ENCODE measurements at places on chromosomes 2 and 18. TPM values are rescaled to one million over a fixed set of nuclear protein-coding genes. Genes with fewer than 3 reads are reported as not detected.

- no peak overlapping the region for H3K27ac ChIP-seq
- H3K36me3 ChIP-seq = no peaks in the 10 kb centered on the region
- no peaks in the 10 kb centered on the region for H3K27me3 ChIP-seq
- no peak for DNase-seq
- no peak overlapping the region for H3K4me3 ChIP-seq
Observed at GRCh38 chr18:25229920-25230319, 122.0 kb downstream of the ZNF521 start.

DNA sequence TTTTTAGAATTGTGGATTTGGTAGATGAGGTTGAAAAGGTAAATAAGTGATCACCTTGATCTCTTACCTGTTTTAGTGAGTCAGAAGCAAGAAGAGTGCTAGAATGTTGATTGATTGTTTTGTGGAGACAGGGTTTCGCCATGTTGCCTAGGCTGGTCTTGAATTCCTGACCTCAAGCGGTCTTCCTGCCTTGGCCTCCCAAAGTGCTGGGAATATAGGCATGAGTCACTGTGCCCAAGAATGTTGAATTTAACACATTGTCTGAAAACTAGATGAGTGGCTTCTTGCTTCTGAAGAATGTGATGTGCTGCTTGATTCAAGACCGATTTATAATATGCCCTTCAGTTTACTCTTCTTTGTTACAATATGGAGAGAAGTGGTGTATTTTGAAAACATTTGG is 121.3 kb downstream of the FMNL2 start:
- no peaks in the 10 kb centered on the region for H3K4me1 ChIP-seq
- DNase-seq = no peak
- no peaks in the 10 kb centered on the region for H3K27me3 ChIP-seq
- no peaks in the 10 kb centered on the region for H3K36me3 ChIP-seq

- H3K27me3 ChIP-seq = no peaks in the 10 kb centered on the region
- H3K4me1 ChIP-seq = no peaks in the 10 kb centered on the region
- H3K4me3 ChIP-seq = no peak overlapping the region
Observed at GRCh38 chr2:158773121-158773520, 22.0 kb upstream of the DAPL1 start.

GRCh38 chr2:25368660-25369059 is 26.9 kb upstream of the DNMT3A start:
- no peak overlapping the region for H3K27ac ChIP-seq
- no peak overlapping the region for H3K4me3 ChIP-seq
- H3K27me3 ChIP-seq = no peaks in the 10 kb centered on the region
- no peak for DNase-seq
- H3K4me1 ChIP-seq = no peaks in the 10 kb centered on the region
- H3K36me3 ChIP-seq = no peaks in the 10 kb centered on the region

GRCh38 chr18:21439431-21439846 is 161.1 kb downstream of the ESCO1 start:
- no peaks in the 10 kb centered on the region for H3K4me1 ChIP-seq
- H3K36me3 ChIP-seq = no peaks in the 10 kb centered on the region
- no peak for DNase-seq
- no peak overlapping the region for H3K27ac ChIP-seq

DNA sequence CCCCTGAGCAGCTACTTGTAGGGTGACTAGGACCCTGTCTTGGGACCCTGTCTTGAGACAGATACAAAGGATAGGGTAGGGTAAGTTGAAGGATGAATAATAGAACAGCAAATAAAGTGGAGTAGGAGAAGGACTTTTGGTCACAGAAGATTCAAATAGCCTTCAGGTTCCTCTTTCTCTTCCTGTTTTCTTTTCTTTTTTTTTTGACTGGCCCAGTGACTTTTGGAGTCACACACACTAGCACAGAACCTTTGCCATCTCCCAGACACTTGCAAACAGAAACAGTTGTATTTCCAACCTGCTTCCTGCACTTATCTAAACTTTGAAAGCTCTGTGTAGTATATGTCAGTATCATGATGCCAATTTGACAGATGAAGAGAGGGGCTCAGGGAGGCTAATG is 108.2 kb downstream of the TDRD15 start:
- H3K4me1 ChIP-seq = peaks cover 11% of the 10 kb centered on the region
- H3K27ac ChIP-seq = no peak overlapping the region
- H3K4me3 ChIP-seq = no peak overlapping the region
- no peaks in the 10 kb centered on the region for H3K36me3 ChIP-seq
- H3K27me3 ChIP-seq = no peaks in the 10 kb centered on the region
- peak; percentile 14 for DNase-seq

- H3K27ac ChIP-seq = no peak overlapping the region
- H3K4me3 ChIP-seq = no peak overlapping the region
- no peaks in the 10 kb centered on the region for H3K36me3 ChIP-seq
- no peaks in the 10 kb centered on the region for H3K4me1 ChIP-seq
- DNase-seq = no peak
- H3K27me3 ChIP-seq = no peaks in the 10 kb centered on the region
Observed at GRCh38 chr2:88658881-88659537, 31.7 kb upstream of the EIF2AK3 start.

SETBP1 gene
- 129 TPM for total RNA-seq

- no peak overlapping the region for H3K27ac ChIP-seq
- no peak overlapping the region for H3K4me3 ChIP-seq
- no peaks in the 10 kb centered on the region for H3K27me3 ChIP-seq
- no peaks in the 10 kb centered on the region for H3K4me1 ChIP-seq
- H3K36me3 ChIP-seq = no peaks in the 10 kb centered on the region
Observed at GRCh38 chr2:156242874-156243273, 89.6 kb downstream of the NR4A2 start.

DLX2 gene
- 0.52 TPM for total RNA-seq

DYNAP gene
- total RNA-seq = not detected

- H3K36me3 ChIP-seq = no peaks in the 10 kb centered on the region
- no peaks in the 10 kb centered on the region for H3K4me1 ChIP-seq
- no peak overlapping the region for H3K27ac ChIP-seq
- H3K27me3 ChIP-seq = no peaks in the 10 kb centered on the region
Observed at GRCh38 chr18:29164020-29164706, 987.2 kb upstream of the CDH2 start.

DNA sequence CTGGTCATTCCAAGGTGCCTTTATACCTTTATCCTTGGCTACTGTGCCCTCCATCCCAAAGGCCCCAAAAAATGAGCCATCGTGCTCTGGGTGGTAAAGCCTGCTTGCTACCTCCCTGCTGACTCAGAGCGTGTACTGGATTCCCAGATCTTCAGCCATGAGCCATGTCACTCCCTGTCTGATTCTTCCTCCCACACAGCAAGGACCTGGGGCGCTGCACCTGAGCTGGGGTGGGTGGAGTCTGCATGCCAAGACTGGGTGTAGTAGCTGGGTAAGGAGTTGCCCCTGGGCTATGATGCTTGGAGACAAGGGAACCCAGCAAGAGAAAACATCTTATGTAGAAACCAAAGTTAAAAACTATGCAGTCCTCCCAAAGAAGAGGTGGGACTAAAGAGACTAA is 37.2 kb upstream of the APCDD1 start:
- no peak for DNase-seq
- no peaks in the 10 kb centered on the region for H3K36me3 ChIP-seq
- no peaks in the 10 kb centered on the region for H3K27me3 ChIP-seq
- H3K4me1 ChIP-seq = no peaks in the 10 kb centered on the region
- no peak overlapping the region for H3K27ac ChIP-seq

DNA sequence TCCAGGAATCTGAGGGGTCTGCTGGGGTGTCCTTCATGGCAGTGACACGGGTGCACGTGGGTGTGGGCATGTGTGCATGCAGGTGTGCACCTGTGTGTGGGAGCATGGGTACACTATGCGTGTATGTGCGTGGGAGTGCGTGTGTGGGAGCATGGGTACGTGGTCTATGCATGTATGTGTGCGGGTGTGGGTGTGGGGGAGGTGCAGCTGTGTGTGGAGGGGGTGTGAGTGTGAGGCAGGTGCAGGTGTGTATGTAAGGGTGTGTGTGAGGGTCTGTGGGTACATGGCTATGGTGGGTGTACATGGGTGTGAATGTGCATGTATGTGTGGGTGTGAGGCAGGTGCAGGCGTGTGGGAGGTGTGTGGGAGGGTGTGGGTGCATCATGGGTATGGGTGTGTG is 36.3 kb downstream of the EIPR1 start:
- no peak overlapping the region for H3K4me3 ChIP-seq
- no peak overlapping the region for H3K27ac ChIP-seq
- DNase-seq = no peak

GRCh38 chr18:1585881-1586488 is 681.3 kb downstream of the ADCYAP1 start:
- no peak overlapping the region for H3K27ac ChIP-seq
- no peaks in the 10 kb centered on the region for H3K36me3 ChIP-seq
- no peaks in the 10 kb centered on the region for H3K4me1 ChIP-seq
- H3K4me3 ChIP-seq = no peak overlapping the region
- H3K27me3 ChIP-seq = no peaks in the 10 kb centered on the region

Data from B cell (primary cell).